ENCODE measurements at places on chromosomes 12 and 14.

DNA sequence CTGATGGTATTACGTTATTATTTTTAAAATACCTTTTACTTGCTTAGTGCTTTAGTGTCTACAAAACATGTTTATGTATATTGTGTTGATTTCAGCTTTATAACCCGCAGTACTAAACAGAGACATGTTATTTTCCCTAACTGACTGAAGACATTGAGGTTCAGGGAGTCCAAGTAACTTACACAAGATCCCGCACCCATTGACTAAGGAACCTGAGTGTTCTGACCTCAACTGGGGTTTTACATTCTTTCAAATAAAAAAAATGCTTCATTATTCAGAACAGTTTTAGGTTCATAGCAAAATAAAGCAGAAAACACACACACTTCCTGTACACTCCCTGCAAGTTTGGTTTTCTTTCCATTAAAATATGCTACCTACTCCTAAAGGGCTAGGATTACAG is 60.4 kb upstream of the METAP2 start:
- peak; percentile 42 for DNase-seq

GRCh38 chr12:106947461-106947860 is 8.2 kb upstream of the TMEM263 start:
- DNase-seq, result no peak

DNA sequence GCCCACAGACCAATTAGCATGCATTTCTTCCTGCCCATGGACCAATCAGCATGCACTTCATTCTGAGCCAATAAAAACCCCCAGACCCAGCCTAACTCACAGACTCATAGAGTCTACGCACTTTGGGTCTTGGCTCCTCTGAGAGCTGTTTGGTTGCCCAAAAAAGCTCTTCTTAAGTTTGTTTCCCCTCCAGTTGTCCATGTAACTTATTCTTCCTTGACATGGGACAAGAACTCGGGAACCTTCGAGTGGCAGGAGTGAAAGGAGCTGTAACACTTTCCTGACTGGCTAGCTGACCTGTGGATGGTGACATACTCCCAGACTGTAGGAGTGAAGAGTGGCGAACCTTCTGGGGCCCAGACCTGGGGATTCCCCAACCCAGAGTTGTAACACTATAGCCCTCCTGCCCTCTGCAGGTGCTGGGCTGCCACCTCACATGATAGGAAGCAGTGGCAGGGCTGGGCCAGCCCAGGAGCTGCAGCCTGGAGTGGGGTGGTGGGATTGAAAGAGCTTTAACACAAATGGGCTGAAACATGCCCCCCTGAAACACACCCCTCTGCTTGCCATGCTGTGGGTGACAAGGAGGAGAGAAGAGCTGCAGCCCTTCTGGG is 4.4 kb upstream of the BTBD7 start:
- DNase-seq, result no peak

DNA sequence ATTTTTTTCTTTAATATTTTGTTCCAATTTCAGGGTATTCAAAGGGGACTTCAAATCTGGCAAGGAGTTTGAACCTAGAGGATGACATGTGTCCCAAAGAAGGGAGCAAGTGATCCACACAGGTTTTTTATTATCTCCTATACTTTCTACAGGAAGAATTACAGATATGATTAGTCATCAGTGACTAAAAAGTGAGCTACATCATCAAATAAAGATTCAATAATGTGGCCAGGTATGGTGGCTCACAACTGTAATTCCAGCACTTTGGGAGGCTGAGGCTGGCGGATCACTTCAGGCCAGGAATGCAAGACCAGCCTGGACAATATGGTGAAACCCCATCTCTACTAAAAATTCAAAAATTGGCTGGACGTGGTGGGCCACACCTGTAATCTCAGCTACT is 24.2 kb downstream of the GLT8D2 start:
- DNase-seq, result no peak

GRCh38 chr14:99603471-99604277 is at the start of gene CCDC85C:
CCDC85C (minus strand) TSS chr14:99604207; CDS start chr14:99603959, 248 bp downstream.
- peak; percentile 26 for DNase-seq

GRCh38 chr14:68548194-68549076 is 244.4 kb downstream of the ZFP36L1 start:
- peak; percentile 94 for DNase-seq

GRCh38 chr12:88833641-88834116 is 253.4 kb upstream of the KITLG start:
- no peak for DNase-seq

- no peak for DNase-seq
Measured at GRCh38 chr12:96201272-96202227, 7.4 kb downstream of the ELK3 start.

- no peak for DNase-seq
Measured at GRCh38 chr14:95389471-95390011, 69.8 kb upstream of the CLMN start.

DNA sequence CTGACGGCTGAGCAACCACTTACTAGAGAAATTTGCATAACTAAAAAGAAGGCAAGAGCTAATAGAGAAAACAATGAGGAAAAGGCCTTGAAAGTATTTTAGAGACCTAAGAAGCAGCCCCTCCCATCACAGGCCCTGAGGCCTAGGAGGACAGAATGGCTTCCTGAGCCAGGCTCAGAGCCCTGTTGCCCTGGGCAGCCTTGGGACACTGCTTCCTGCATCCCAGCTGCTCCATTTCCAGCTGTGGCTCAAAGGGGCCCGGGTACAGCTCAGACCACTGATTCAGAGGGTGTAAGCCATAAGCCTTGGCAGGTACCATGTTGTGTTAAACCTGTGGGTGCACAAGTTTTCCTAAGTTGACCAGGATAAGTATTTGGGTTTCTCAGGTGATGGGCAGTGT is 181.4 kb downstream of the TRHDE start:
- DNase-seq, result no peak

- DNase-seq, result no peak
Measured at GRCh38 chr12:114392909-114393308, 13.0 kb downstream of the TBX5 start.

DNA sequence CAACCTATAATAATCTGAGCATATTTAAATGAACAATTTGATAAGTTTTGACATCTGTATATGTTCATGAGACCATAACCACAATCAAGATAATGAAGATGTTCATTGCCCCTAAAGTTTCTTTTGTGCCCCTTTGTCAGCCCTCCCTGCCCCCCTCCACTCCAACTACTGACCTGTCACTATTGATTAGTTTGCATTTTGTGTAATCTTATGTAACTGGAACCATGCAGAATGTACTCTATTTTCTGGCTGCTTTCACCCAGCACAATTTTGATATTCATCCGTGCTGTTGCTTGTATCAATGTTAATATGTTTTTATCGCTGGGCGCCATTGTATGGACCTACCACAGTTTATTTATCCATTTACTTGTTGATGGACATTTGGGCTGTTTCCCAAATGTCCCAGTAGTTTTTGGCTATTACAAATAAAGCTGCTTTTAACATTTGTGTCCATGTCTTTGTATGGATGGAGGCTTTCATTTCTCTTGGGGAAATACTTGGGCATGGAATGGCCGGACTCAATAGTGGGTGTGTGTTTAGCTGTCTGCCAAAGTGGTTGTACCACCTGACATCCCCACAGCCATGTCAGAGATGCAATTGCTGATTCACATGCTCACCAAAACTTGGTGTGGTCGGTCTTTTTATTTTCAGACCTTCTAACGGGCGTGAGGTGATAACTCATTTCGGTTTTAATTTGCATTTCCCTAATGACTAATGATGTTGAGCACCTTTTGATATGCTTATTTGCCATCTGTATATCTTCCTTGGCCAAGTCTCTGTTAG is 38.9 kb downstream of the EML1 start:
- DNase-seq, result no peak

GRCh38 chr12:5094551-5094950 is 50.9 kb downstream of the KCNA5 start:
- peak; percentile 73 for DNase-seq

DNA sequence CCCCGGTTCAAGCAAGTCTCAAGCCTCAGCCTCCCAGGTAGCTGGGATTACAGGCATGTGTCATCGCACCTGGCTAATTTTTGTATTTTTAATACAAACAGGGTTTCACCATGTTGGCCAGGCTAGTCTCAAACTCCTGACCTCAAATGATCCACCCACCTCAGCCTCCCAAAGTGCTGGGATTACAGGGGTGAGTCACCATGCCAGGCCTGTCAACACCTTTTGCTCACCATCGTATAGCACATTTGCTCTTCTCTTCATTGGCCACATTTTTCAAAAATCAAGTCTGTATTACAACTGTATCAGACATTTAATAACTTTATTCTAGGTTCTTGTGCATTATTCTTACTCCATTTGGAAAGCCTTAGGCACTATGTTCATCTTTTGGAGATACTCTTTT is 50.3 kb downstream of the BCAT1 start:
- DNase-seq, result no peak

GRCh38 chr14:56805992-56806727 is 4.1 kb downstream of the OTX2 start:
- DNase-seq, result no peak

- DNase-seq, result no peak
Measured at GRCh38 chr12:14849661-14850060, 6.3 kb upstream of the ART4 start.

GRCh38 chr14:77917491-77918201 is 117.7 kb downstream of the ADCK1 start:
- DNase-seq, result no peak

DNA sequence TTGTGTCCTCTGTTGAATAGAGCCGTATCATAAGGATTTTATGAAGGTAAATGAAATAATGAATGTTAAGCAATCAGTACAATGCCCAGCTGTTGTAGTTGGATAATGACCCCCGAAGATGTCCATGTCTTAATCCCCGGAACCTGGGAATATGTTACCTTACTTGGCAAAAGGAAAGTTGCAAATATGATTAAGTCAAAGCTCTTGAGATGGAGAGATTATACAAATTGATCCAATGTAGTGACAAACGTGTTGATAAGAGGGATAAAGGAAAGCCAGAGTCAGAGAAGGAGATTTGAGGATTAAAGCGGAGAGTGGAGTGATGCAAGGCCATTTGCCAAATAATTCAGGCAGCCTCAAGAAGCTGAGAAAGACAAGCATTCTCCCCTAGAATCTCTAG is 19.2 kb upstream of the MGAT4C start:
- no peak for DNase-seq

GRCh38 chr12:51383269-51383905 is 7.8 kb downstream of the GALNT6 start:
- DNase-seq, result no peak

- DNase-seq, result no peak
Measured at GRCh38 chr12:57479376-57480115, at the start of gene ARHGAP9. ARHGAP9 (minus strand) TSS chr12:57479866; CDS start chr12:57479406, 460 bp downstream.

DNA sequence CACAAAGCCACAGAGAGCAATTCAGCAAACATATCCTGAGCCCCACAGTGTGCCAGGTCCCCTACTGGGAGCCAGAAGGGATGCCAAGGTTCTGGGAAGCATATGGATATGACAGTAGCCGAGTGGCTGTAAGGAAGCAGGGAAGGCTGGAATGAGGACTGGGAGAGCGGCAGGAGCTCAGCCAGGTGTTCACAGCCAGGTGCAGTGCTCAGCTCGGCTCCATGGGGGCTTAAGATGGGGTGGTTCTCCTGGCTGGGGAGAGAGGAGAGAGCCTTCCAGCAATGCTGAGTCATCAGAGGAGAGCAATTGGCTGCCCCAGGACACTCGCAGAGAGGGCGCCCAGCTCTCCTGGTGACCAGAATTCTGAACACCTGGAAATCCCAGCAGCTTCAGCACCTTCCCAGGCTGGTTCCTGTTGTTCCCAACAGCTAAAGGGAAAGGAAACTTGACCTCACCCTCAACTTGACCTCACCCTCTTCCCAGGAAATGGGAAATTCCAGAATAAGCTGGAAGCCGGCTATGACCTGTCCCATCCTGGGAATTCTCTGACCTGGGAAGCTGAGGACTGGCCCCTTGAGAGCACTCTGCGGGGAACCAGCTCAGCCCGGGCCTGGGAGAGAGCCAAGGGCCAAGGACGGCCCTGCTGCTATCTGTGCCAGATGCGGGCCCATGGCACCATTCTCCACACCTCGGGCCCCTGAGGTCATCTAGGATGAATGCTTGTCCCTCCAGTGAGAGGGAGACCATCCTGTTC is 34.6 kb downstream of the SLC6A12 start:
- peak; percentile 49 for DNase-seq

DNA sequence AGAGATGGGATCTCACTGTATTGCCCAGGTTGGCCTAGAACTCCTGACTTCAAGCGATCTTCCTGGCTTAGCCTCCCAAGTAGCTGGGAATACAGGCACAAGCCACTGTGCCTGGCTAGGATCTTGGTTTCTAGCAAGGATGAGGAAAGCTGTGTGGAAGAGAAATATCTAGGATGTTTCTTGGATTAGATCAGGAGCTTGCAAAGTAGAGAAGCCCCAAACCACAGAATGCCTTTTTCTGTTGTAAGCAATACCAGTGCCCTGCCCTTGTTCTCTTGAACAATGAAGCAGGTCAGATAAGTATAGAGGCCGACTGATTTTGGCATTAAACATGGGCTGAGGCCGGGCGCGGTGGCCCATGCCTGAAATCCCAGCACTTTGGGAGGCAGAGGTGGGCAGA is 44.3 kb upstream of the STRN3 start:
- DNase-seq, result peak; percentile 94

DNA sequence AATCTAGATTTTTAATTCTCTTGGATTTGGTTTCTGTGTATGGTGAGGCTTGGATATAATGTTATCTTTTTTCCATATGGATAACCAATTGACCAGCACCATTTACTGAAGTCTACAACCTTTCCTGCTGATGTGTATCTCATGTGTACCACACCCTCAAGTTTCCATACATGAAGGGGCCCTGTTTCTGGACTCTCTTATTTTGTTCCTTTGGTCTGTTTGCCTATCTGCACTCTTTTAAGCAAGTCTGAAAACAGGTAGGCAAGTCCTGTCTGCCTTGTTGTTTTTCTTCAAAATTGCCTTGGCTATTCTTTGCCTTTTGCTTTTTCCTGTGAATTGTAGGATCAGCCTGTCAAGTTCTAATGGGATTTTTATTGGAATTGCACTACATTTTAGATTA is 44.6 kb downstream of the MAX start:
- no peak for DNase-seq

- DNase-seq, result no peak
Measured at GRCh38 chr14:54138024-54138353, 181.4 kb upstream of the BMP4 start.

DNA sequence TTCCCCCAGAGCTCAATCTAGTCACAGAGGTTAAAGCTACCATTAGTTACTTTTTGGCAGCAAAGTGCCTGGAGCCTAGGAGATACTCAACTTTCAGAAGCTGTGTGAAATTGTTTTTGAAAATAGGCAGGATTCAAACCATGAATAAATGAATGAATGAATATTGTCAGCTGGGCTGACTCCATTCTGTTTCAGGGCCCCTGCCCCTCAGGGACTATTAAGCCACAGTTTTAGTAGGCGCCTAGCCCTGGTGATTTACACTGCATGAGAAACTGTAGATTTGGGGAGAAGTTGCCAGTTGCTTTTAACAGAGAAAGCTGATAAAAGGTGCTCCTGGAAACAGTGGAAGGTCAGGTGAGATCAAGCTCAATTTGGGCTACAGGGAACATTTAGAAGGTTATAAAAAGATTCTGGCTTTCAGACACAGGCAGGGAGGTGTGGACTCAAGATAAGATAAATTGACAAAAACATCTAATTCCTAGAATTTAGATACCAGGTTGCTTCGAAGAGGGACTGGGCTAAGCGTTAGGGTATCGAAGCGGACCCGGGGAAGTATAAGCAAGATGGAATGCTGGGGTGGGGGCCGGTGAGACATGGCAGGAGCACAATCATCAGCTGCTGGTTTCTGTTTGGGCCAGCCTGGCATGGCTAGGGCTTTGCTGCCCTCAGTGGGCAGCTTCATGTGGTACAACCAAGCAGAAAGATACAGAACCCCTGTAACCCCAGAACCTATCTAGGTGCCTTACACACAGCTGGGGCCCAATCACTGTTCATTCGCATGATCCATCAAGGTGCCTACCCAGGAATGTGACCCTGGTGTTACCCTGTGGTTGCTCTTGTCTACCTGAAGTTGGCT is 14.9 kb upstream of the CELA1 start:
- no peak for DNase-seq

- peak; percentile 57 for DNase-seq
Measured at GRCh38 chr14:88468406-88468805, 82.9 kb downstream of the SPATA7 start.
